ENCODE measurements at places on chromosomes 5 and 9. TPM values are rescaled to one million over a fixed set of nuclear protein-coding genes. Genes with fewer than 3 reads are reported as not detected.

GRCh38 chr9:108676355-108676754 lies 179.4 kb downstream of the ACTL7B start:
- DNase-seq, result no peak

- DNase-seq, result no peak
Observed at GRCh38 chr9:120161776-120162175, 418.2 kb downstream of the CDK5RAP2 start.

- DNase-seq, result no peak
Observed at GRCh38 chr5:40124367-40124766, 555.3 kb upstream of the PTGER4 start.

DNA sequence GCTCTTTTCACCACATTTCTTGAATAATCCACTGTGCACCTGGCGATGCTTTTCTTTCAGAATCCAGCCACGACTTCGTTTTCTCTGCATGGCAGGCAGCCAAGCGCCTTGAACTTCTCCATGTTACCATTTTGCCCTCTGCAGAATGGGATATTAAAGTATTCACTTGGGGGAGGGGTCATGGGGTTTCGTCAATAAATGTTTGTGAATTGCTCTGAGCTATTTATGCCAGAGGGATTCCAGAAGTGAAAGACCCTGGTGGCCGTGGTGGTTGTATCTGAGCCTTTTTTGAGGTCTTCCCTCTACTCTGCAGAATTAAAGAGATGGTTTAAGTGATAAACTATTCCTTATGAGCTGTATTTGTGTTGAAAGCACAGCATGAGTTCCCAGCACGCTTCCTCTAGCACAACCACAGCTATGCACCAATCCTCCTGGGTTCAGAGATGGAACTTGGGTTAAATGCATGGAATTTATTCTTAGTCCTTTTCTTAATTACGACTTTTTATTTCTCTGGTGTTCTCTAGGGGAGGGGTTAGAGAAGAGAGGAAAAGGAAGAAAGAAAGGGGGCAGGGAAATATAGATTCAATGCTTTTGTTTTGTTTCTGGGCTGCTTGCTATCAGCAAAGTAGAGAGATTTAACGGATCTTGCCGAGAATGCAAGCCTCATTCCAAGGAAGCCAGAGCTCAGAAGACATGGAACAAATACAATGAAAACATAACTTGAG lies 478.2 kb upstream of the TNC start:
- DNase-seq, result no peak

DNA sequence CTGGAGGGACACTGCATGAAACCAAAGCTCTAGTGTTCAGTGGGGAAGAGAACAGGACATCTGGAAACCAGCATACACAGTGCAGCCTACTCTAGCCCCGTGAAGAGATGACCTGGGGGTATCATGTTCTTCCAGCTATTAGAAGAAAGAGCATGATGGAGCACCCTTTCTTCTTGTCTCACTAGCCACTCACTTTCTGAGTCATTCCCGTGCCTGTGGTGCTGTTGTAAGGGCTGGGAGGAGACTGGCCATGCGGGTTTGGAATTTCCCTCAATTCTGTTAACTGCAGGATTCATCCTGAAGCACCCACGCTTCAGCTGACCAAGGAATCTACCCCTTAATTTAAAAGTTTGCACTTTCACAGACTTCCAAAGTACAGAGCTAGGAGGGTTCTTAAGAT lies 137.0 kb downstream of the COL23A1 start:
- DNase-seq, result no peak

GRCh38 chr5:134462761-134463160 lies 51.1 kb upstream of the CDKN2AIPNL start:
- no peak for DNase-seq

GRCh38 chr9:84166891-84167290 lies 173.7 kb downstream of the SLC28A3 start:
- no peak for DNase-seq

- DNase-seq, result no peak
Observed at GRCh38 chr5:99815-100214, 7.8 kb downstream of the PLEKHG4B start.

HAVCR1 gene
- not detected for total RNA-seq

GRCh38 chr9:122229485-122229837 lies 704 bp upstream of the LHX6 start:
- no peak for DNase-seq

DNA sequence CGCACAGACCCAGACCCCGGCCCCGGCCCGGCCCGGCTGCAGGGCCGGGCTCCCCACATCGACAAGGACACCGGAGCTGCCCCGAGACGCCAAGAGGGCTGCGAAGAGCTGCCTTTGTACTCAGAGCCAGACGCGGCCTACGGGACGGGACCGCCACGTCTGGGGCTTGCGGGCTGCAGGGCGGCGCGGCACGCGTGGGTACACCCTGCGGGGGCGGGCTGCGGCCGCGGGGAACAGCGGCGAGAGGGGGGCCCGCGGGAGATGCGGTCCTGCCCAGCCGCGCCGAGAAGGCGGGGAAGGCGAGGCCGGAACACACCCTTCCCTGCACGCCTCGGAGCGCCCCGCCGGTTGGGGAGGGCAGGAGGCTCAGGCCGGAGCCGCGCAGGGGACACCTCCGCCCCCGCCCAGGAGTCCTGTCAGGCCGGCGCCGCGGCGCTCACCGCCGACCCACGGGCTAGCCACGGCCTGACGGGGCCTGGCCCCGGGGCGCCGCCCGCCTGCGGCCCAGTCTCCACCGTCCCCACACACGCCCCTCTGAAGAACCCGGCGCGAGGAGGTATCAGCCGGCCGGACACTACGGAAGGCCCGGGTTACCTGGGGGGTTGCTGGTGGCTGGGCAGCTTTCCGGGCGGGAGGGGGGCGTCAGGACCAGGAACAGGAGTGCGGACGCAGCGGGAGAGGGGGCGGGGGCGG lies 478 bp downstream of the RAB14 start:
- DNase-seq, result peak; percentile 24

- DNase-seq, result no peak
Observed at GRCh38 chr5:150434464-150434863, 15.1 kb downstream of the RPS14 start.

DNA sequence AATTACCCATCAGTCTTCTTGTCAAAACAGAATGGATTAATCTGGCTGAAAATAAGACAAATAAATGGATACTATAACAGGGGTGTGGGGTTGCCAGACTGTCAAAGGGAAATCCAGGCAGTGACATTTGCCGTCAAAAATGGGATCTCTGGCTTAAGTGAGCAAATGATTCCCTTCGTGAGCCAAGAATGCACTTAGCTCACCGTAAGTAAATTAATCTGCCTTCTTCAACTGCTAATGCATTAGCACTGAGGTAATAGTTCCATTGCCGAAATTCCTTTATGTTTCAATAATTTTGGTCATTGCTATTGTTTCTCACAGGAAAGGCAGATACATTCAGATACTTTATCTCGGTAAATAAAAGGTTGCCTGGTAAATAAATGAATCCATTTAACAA lies 377.8 kb downstream of the KIAA0825 start:
- no peak for DNase-seq

- DNase-seq, result no peak
Observed at GRCh38 chr9:37066139-37066725, 32.2 kb upstream of the PAX5 start.

FGF10 gene
- not detected for total RNA-seq

DNA sequence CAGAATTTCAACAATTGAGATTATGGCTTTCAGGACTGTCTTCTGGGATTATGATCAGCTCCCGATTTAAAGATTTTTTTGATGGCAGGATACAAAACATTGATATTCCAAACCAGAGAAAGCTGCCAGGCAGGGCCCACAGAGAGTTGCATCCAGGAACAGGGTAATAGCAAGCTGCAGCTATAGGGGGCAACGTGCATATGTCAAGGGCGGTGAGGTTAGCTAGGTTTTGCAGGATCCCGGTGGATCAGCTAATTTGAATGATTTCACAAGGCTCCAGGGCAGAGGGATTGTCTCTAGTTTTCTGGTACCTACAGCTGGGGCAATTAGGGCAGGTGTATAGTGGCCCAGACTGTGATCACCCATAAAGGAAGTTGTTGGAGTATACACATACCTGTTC lies 339.4 kb downstream of the CHSY3 start:
- no peak for DNase-seq

DNA sequence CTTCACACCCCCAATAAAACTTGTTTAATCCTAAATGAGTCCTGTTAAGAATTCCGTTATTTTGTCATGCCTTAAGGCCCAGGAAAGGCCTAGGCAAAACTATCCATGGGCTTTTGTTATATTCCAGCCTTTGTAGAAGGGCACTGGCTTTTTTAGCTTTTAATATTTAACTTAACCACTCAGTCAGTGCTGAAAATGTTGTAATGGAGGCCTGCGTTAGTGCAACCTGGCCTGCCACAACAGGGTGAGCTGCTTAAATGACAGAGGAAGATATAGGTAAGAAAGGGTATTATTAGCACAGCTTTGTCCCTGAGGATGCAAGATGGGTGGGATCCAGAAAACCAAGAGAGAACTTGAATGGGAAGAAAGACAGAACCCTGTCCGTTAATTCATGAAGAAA lies 40.2 kb upstream of the PCAT7 start:
- no peak for DNase-seq

GRCh38 chr9:81771571-81771970 lies 82.2 kb upstream of the TLE1 start:
- DNase-seq, result peak; percentile 79

- DNase-seq, result no peak
Observed at GRCh38 chr5:176888016-176888864, 10.9 kb downstream of the HK3 start.

DNA sequence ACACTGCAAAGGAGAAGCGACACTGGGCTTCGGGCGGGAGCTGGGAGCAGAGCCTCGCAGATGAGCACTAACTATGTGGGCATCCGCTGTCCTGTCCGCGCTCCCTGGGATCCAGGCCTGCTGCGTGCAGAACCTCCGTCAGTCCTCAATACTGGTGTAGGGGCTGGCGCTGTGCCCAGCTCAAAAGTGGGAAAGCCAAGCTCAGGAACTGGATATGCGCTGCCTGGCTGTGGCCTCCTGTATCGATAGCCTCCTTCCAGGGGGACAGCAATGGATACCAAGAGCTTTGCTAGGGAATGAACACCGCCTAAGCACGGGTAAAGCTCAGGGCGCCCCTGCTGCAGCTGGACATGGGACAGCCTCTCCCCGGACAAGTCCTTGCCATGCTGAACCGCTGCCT lies 270.4 kb downstream of the NSG2 start:
- DNase-seq, result no peak

GRCh38 chr5:138448481-138449398 lies 9.9 kb downstream of the REEP2 start:
- DNase-seq, result no peak

CATSPER3 gene
- total RNA-seq, result 0.13 TPM

DNA sequence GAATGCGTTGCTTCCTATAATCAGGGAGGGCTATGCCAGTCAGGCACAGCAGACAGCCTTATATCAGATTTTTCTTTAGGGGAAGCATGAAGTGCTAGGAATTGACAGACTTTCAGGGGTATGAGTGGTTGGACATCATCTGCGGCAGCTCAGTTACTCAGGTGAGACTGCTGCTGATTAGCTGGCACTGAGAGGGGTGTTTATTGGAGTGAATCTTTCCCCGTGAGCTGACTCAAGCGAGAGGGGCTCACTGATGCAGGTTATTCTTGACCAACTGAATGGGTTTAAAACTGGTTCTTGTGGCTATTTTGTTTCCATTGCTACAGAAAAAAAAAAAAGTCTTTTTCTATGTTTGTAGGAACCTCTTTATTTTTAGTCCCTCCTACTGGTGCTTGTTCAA lies 46.2 kb upstream of the TNPO1 start:
- DNase-seq, result no peak

GRCh38 chr5:65663804-65664521 lies 39.1 kb downstream of the SHLD3 start:
- no peak for DNase-seq

- no peak for DNase-seq
Observed at GRCh38 chr5:74639807-74640449, 600 bp downstream of the ENC1 start.

DNA sequence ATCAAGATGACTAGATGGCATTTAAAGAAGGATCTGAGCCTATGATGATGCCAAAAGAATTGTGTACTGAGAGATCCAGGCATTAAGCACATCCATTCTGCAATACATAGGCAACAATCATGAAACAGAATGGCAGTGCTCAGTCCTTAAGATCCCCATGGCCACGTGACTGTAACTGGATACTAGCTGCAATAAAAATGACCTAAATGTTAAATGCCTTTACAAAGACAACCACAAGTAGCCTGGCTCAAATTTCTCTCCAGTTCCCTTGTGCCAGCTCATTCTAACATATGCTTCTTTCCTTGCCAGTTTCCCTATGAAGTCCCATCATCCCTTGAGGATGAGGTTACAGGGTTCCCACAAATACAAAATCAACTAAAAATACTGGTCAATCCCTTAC lies 148.3 kb upstream of the GHR start:
- no peak for DNase-seq

DNA sequence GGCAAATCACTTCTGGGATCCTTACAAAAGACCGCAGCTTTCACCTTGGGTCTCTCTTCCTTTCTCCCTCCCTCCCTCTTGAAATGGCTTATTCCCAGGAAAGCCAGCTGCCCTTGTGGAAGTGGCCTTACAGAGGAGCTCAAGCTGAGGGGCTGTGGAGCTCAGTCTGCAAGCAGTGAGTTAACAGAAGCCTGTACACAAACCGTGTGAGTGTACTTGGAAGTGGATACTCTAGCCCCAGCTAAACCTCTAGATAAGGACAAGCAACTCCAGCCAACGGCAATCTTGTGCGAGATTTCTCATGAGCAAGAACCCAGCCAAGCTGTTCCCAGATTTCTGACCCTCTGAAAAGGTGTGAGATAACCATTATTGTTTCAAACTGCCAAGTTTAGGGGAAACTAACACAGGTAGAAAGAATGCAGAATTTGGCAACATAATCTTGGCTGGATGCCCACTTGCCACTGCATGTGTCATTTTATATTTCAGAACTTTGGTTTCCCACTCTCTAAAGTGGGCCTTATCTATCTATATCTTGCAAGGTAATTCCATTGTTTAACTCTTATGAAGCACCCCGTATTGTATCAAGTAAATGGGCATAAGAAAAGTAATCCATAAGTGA lies 85.6 kb downstream of the CDH18 start:
- no peak for DNase-seq

DNA sequence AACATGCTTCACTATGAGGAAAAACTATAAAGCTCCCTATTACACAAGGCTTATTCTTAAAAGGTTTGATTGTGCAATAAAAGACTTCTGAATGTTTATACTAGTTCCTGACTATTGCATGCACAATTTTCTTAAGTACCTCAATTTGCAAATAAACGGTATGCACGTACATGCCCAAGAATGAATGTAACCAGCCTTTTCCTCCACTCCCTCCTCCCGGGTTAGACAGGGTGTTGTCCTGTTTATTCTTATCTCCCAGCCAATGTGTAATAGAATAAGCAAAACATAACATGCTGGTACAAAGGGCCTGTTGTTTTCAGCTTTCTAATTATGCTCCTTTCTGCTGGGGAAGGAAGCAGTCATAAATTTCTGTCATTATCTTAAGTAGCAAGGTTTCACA lies 79.1 kb downstream of the AOPEP start:
- DNase-seq, result peak; percentile 76

Measured in dermis microvascular lymphatic vessel endothelial cell (primary cell).